ENCODE measurements at places on chromosomes 7 and 10.
A peak's percentile ranks its signal among the peaks of the same experiment; 100 is the strongest.

DNA sequence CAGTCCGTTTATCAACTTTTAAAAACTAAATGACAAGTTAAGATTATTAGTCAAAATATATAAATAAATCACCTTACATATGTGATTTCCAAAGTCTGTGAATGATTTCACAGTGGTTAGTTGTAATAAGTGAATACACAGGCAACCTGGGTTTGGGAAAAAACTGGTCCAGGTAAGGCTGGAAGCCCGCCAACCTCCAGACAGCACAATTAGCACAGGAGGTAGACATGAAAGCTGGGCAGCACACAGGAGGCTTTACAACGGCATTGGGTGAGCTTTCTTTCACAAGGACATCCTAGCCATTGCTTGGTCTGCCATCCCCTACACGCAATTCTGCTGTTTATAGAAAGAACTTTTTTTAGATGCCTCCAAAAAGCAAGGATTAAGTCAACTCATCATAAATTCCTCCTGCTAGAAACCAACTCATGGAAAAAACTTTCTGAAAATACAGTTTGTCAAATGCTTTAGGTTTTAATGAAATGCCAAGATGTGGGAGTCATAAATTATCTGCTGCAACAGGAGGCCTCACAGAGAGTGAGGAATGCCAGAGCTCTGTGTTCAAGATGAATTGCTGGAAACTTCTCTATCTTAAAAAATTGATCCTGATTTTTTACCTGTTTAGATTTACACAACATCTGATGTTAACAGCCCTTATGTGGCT, 346.8 kb upstream of the NFE2L3 start:
- DNase-seq = peak; percentile 69

DNA sequence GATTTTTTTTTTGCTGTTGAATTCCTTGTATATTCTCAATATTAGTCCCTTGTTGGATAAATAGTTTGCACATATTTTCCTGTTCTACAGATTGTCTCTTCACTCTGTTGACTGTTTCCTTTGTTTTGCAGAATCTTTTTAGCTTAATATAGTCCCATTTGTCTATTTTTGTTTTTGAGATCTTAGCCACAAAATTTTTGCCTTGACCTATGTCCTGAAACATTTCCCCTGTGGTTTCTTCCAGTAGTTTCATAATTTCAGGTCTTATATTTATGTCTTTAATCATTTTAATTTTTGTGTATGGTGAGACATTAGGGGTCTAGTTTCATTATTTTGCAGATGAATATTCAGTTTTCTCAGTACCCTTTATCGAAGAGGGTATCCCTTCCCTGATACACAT, 92.7 kb downstream of the LANCL2 start:
- peak; percentile 37 for DNase-seq

- DNase-seq = no peak
Observed at GRCh38 chr10:80487791-80488538, 33.9 kb downstream of the TSPAN14 start.

- DNase-seq = no peak
Observed at GRCh38 chr7:29105191-29105590, 41.1 kb downstream of the CPVL start.

GRCh38 chr7:134088199-134088598, 38.9 kb upstream of the LRGUK start:
- DNase-seq = no peak

GRCh38 chr7:12322903-12323300, 80.8 kb downstream of the VWDE start:
- DNase-seq = no peak

DNA sequence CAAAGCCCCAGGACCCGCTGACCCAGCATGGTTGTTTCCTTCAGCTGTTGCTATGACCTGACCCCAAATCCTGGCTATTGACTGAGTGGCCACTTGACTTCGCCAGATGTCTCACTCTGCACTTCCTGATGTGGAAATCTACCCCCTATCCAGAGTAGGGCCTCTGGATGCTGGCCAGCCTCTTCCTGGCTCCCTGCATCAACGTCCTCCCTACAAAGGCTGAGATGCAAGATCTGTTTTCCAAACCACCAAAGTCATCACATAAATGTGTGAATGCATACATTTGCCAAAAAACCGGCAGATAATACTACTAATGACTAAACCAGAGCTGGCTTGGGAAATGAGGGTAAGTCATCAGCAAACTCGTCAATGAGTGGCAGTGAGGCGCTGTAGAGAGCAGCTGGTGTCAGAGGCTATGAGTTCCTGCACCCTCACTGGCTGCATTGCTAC, 70.4 kb downstream of the PYROXD2 start:
- peak; percentile 57 for DNase-seq

DNA sequence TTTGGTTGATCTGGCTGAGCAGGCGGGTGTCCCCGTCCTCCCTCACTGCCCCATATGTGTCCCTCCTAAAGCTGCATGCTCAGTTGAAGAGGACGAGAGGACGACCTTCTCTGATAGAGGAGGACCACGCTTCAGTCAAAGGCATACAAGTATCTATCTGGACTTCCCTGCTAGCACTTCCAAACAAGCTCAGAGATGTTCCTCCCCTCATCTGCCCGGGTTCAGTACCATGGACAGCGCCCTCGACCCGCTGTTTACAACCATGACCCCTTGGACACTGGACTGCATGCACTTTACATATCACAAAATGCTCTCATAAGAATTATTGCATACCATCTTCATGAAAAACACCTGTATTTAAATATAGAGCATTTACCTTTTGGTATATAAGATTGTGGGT, 26.9 kb upstream of the TRIM56 start:
- peak; percentile 42 for DNase-seq

GRCh38 chr10:122163174-122164022, 107.7 kb upstream of the BTBD16 start:
- no peak for DNase-seq

All from iris pigment epithelial cell (primary cell).